ENCODE measurements at places on chromosomes 3 and 15.
A peak's percentile ranks its signal among the peaks of the same experiment; 100 is the strongest.

DNA sequence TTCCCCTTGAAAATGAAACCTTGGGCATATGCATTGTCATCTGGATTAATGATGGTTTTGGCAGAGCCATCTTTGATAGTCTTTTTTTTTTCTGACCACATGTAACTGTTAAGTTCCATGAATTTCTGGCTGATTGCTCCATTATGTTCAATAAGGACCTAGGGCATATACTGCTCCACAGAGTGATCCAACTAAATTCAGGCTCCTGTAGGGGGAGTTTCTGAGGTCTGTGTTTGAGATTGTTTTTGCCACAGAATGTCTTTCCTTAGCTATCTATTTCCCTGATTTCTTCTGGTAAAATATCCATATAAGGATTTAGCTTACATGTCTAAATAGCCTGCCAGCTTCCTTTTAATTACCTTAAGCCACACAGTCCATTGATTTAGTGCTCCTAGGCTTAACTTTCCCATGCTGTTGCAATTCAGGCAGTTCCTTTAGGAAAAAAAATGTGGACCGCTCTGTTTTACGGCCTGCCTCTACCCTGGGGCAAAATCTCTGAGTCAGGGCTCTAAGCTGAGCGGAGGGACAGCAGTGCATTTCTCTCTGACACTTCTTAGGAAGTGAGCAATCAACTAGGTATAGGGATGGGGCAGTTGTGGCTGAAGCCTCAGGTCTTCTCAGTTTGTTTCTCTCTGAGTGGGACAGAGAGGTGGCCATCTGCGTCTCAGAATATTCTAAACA, 796.2 kb downstream of the NR2F2 start:
- no peak for DNase-seq

GRCh38 chr3:13750731-13751130, 129.1 kb downstream of the WNT7A start:
- no peak for DNase-seq

DNA sequence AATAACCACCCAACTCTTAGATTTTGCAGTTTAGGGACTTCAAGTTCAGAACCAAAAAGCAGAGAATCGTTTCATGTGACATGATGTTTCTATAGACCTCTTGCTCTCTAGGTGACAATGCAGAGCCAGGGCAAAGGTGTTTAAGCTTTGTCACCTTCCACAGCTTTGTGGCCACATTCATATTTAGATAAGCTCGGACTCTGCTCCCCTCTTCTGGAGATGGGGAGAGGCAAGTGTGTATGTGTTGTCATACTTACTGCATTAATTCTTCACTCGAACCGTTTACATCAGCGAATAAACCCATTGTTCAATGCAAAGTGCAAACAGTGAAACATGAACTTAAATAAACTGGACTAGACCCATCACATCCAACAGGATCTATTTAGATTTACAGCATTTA, 33.2 kb downstream of the ST3GAL6 start:
- no peak for DNase-seq

GRCh38 chr3:194030372-194030771, 105.6 kb upstream of the HES1 start:
- DNase-seq = no peak

DNA sequence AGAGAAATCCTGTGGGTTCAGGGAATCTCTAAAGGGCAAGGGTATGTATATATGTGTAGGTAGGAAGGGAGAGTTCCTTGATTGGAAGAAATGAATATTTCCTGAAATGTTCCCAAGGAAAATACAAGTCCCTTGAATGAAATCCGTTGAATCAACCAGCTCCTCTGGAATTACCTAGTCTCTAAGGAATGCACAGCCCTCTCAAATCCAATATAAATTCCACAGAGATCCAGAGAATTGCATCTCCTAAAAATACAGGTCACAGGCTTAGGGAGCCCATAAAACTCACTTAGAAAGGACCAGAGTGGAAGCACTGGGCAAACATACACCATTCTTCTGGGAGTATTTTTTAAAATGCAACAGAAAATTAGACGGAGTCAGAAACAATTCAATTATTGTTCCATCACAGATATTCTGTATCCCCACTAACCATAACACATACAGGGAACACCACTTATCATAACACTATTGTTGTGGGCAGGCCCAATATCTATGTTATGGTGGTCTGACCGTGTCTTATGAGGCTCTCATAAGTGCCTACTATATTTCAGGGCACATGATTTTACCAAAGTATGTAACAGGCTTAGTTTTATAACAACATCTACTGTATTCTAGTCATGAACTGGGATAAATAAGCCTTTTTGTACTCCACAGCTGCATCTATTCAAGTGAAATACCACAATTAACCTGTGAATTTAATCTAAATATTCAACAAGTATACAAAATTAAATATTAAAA, 43.7 kb downstream of the IGSF11 start:
- no peak for DNase-seq

- DNase-seq = no peak
Measured at GRCh38 chr3:61776390-61776789, 215.0 kb downstream of the PTPRG start.

- DNase-seq = no peak
Measured at GRCh38 chr3:86990734-86991481, at the start of gene VGLL3. Gene VGLL3, minus strand, starts transcription at chr3:86991149. Its CDS starts 406 bp downstream, at chr3:86990743.

GRCh38 chr15:96692826-96693225, 362.3 kb downstream of the NR2F2 start:
- no peak for DNase-seq

GRCh38 chr3:18035641-18036449, 293.4 kb upstream of the TBC1D5 start:
- DNase-seq = no peak

DNA sequence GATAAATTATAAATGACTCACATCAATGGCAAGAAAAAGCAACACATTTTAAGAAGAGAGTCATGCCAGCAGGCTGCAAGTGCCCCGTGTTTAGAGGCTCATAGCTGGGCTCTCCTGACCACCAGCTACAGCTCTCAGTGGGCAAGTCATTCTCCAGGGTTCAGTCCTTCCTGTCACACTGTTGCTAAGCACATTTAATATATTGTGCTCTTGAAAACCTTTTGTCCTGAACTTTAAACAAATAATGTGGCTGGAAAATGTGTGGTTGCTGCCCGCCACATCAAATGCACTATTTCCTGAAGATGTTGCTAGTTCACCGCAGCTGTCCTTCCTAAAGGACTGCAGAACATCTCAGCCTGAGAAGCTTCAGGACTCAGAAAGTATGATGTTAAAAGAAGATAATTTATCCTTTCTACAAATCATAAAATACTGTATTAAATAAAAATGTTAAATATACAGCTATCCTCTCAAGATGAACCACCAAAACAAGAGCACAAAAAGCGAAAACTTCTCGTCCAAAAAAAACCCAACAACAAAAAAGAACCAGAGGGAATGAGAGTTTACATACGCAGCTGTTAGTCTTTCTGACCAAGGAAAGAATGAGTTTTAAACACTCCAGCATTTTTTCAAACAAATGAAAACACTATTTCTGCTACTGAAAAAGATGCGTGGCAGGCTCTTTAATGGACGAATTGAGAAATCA, 951 bp downstream of the TARS3 start:
- DNase-seq = peak; percentile 16

DNA sequence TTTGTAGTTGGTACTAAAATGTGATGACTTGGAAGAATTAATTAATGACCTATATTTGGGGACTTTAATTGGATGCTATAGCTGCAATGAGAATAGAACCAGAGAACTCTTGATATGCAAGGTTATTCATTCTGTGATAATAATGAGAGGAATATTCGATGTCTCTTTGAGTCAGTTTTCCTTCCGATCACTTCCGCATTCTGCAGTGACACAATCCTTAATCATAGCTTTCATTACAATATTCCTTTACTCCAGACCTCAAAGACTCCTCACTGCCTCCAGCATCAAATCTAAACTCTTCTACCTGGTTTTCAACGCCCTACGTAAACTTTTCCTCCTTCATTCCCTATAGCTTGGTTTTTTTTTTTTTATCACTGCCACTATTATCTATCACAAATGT, 21.6 kb downstream of the B3GNT5 start:
- DNase-seq = no peak

DNA sequence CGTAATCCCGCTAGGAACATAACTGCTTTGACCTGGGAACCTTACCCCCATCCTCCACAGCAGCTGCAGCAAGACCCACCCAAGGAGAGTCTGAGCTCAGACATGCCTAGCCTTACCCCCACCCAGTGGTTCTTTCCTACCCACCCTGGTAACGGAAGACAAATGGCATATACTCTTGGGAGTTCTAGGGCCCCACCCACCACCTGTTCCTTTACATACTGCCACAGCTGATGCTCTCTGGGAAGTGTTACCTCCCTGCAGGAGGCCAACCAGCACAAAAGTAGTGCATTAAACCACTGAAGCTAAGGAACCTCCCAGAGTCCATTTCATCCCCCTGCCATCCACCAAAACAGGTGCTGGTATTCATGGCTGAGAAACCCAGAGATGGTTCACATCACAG, 50.6 kb upstream of the AZI2 start:
- DNase-seq = no peak

- no peak for DNase-seq
Measured at GRCh38 chr3:120415756-120416155, 35.0 kb downstream of the FSTL1 start.

DNA sequence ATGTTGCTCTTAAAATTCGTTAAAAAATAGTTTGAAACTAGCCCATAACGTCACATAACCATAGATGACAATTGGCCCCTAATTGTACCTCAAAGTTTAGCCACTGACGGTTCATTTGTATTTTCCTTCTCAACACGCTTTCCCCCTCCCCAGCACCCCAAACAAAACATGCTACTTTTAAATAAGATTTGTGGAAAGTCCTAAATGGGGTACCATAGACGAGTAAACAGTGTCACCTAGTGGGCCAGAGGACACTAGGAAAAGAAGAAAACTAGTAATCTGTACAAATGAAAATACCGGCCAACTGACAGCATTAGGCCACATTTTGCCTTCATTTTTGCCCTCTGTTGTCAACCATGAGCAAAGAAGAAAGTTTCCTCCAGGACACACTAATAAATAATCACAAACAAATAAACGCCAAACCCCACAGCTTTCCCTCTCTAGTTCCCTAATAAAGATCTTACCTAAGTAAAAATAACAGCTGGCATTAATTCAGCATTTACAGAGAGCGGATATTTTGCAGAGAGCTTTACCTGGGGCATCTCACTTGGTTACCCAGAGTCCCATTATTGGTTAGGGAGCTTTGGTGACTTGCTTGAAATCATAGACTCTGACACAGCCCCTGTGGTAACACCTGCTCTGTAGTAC, 175.1 kb upstream of the ATP11B start:
- no peak for DNase-seq

- no peak for DNase-seq
Measured at GRCh38 chr3:121794264-121794983, 40.4 kb downstream of the IQCB1 start.

GRCh38 chr3:3355442-3355841, 176.0 kb upstream of the CRBN start:
- DNase-seq = no peak

DNA sequence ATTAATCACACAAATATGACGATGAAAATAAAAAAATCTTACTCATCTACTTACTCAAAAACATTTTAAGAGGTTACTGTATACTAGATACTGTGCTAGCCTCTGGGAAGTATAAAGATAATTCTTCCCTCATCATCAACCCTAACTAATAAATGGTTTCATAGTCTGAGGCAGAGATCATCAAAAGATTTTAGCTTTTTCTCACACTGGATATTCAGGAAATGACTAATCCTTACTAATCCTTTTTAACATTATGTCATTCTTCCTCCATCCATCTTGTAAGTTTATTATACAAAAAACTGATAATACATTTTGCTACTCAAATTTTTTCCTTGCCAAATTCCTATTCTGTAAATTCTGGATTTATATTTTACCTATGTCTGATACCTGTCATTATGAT, 29.7 kb downstream of the ACAD11 start:
- no peak for DNase-seq

GRCh38 chr3:34844323-34844620, 795.1 kb upstream of the ARPP21 start:
- no peak for DNase-seq

DNA sequence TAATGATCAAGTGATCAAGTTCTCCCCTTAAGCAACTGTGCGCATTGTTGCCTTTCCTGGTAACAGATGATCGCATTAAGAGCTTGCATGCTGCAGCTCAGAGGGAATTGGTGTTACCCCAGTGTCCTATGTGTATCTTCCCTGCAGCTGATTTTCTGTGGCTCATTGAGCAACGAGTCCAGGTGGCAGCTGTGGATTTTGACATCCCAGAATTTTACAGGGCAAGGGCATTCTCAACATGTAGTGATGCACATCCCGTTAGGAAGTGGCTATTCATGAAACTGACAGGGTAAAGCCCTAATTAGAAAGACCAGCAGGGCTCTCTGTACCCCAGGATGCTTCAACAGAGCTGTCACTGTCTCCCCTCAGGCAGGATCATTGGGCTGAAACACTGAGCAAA, 232.8 kb downstream of the AGBL1 start:
- no peak for DNase-seq

DNA sequence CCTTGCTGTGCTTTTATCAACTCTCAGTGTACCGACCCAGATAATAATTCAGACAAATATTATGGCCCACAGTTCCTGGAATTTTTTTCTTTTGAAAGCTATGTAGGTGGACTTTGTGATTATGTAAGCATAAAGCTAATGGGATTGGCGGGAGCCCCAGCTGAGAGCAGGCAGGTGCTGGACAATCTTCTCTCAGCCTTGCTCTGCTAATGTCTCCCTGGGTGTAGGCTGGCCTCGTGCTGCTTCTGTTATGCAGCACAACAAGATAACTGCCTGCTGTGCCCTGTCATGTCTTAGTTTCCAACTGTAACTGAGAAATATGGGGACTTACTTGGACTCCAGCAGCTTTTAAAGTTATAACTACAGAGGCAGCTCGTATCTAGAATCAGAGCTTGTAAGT, 415.0 kb downstream of the PDCD6IP start:
- DNase-seq = no peak

GRCh38 chr3:113304856-113305540, 93.6 kb downstream of the BOC start:
- no peak for DNase-seq

DNA sequence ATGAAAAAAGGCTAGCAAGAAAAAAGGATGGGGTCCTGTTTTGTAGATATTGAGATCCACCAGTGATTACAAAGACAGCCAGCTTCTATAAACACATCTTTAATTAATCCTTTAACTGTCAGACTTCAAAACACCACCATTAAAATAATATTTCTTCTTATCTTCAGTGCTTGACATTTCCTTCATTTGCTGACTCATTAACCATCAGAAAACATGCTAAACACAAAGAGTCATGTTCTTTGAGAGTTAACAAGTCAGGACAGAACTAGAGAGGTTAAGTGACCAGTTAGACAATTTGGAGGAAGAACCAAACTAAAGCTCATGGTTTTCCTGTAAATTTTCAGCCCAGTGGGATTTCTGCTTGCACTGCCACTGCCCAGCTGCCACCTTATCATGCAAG, 111.4 kb downstream of the MEIS2 start:
- DNase-seq = no peak

- no peak for DNase-seq
Measured at GRCh38 chr3:140117096-140117526, 182.1 kb downstream of the CLSTN2 start.

All from stimulated activated CD8-positive, alpha-beta memory T cell treated with anti-CD3 and anti-CD28 coated beads, Interleukin-15, amount 100 ng/mL, for 48 hours (primary cell).